Activated T-cell treated with anti-CD3 and anti-CD28 coated beads, Interleukin-2, amount 50 U/mL, for 72 hours (primary cell): ENCODE measurements at places on chromosomes 1 and 21. TPM values are rescaled to one million over a fixed set of nuclear protein-coding genes. Genes with fewer than 3 reads are reported as not detected.
A peak's percentile ranks its signal among the peaks of the same experiment; 100 is the strongest.

The SLC6A9 gene
- 24.5 TPM for total RNA-seq

The EVI5 gene
- total RNA-seq, result 40.1 TPM

GRCh38 chr1:15329104-15329820 lies 80.4 kb upstream of the EFHD2 start:
- no peak overlapping the region for H3K4me3 ChIP-seq
- peaks cover 8% of the 10 kb centered on the region for H3K4me1 ChIP-seq
- no peak for DNase-seq
- H3K36me3 ChIP-seq, result no peaks in the 10 kb centered on the region
- H3K27me3 ChIP-seq, result peaks cover 47% of the 10 kb centered on the region

DNA sequence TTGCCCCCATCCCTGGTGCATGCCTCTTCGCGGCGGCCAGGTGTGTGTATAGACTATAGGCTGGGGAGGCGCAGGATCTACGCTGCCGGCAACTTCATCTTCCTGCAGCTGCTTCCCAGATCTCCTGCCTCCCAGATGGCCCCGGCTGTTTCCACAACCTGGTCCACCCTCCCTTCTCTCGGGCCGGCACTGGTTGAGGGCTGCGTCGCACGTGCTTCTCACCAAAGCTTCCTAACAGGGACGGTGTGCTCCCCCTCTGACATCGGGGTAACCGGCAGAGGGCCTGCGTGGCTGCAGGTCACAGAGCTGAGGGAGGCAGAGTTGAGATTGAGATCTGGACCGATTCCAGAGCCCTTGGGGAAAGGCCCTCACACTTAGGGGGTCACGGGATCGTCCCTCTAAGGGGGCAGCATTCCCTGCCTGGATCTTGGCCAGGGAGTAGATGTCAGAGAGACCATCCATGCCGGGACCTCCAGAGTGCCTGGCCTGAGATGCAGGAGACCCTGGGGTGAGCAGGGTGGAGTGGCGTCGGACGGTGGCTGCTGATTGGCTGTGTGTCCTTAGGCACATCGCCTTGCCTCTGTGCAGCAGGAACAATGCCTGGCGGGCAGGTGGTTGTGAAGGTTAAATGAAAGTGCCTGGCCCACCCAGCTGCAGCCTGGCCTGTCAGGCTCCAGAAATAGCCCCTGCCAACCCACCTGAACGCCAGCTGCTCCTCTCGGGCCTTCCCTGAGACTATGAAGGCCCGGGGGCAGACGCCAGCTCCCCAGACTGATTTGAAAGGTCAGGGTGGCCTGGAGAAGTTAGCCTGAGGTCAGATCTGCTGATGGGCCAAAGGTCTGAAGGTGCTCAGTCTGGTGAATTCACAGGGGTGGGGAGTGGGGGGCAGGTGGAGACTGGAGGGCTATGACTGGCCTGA lies 6.1 kb upstream of the MASP2 start:
- DNase-seq, result no peak
- H3K36me3 ChIP-seq, result peaks cover 7% of the 10 kb centered on the region
- H3K4me3 ChIP-seq, result no peak overlapping the region
- peaks cover 17% of the 10 kb centered on the region for H3K4me1 ChIP-seq

- no peak overlapping the region for H3K4me3 ChIP-seq
- DNase-seq, result no peak
- H3K4me1 ChIP-seq, result no peaks in the 10 kb centered on the region
- H3K36me3 ChIP-seq, result peaks cover 1% of the 10 kb centered on the region
- H3K27ac ChIP-seq, result no peak overlapping the region
- H3K27me3 ChIP-seq, result no peaks in the 10 kb centered on the region
Observed at GRCh38 chr1:197541411-197541810, 233.9 kb downstream of the DENND1B start.

DNA sequence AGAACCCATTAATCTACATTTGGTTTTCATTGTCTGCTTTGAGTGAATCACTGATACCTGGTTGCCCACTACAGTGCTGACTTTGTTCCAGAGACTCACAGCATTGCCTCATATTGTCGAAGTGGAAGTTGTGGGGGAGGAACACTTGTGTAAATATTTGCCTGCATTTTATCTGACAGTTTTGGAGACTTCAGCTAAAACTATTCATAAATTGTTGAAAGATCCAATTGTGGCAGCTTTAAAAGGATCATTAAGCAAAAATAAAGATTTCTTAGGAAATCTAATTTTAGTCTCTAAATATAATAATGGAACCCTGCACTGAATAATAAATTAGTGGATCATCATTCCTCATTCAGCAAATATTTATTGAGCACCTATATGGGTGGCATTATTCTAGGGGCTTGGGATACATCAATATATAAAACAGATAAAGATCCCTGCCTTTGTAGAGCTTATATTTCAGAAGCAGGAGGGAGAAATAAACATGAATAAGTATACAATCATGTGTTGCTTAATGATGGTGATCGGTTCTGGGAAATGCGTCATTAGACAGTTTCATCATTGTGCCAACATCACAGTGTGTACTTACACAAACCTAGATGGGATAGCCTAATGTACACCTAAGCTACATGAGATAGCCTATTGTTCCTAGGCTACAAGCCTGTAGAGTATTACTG lies 73.5 kb downstream of the OSBPL9 start:
- DNase-seq, result no peak
- no peak overlapping the region for H3K4me3 ChIP-seq
- no peak overlapping the region for H3K27ac ChIP-seq
- peaks cover 13% of the 10 kb centered on the region for H3K4me1 ChIP-seq
- no peaks in the 10 kb centered on the region for H3K27me3 ChIP-seq
- H3K36me3 ChIP-seq, result no peaks in the 10 kb centered on the region

GRCh38 chr1:222421380-222421779 lies 126.5 kb downstream of the HHIPL2 start:
- no peaks in the 10 kb centered on the region for H3K27me3 ChIP-seq
- H3K27ac ChIP-seq, result no peak overlapping the region
- H3K36me3 ChIP-seq, result peaks cover 4% of the 10 kb centered on the region
- peaks cover 53% of the 10 kb centered on the region for H3K4me1 ChIP-seq
- H3K4me3 ChIP-seq, result no peak overlapping the region

The NHLH1 gene
- 0.60 TPM for total RNA-seq

The GBP2 gene
- 309 TPM for total RNA-seq

- DNase-seq, result no peak
- no peaks in the 10 kb centered on the region for H3K36me3 ChIP-seq
- no peaks in the 10 kb centered on the region for H3K27me3 ChIP-seq
- H3K4me1 ChIP-seq, result no peaks in the 10 kb centered on the region
- no peak overlapping the region for H3K27ac ChIP-seq
Observed at GRCh38 chr21:19523746-19524145, 1120.2 kb upstream of the TMPRSS15 start.

DNA sequence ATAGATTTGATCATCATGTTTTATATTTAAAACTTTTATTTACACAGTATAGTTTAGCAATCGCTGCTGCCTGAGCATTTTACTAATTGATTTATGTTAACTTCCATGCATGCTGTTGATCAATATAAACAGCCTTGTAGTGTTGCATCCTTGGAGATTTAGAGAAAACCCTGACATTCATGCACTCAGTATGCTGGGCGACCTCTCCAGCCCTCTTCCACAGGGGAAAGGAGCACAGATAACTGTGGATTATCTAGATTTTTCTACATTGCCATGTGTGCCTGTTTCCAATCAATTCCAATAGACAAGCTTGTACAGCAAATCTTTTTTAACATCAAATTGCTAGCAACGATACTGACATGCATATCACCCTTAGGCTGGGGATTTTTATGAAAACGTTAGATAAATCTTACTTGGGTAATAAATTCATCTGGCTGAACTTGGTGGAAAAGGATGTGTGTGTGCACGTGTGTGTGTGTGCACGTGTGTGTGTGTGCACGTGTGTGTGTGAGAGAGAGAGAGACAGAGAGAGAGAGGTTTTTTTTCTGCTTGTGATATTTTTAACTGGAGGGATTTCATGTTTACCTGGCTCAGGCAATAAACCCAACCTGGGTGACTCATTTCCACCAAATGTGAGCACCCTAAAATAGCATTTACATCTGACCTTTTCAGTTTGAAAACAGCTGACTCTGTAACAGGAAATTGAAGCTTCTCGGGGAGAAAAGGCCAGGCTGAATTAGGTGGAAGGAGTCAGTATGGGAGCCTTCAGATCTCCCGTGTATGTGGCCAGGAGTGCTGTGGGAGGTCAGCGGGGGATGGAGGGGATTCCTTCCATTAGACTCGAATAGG lies 339.8 kb downstream of the PRDM2 start:
- no peak overlapping the region for H3K4me3 ChIP-seq
- no peak for DNase-seq
- peaks cover 5% of the 10 kb centered on the region for H3K36me3 ChIP-seq

GRCh38 chr1:109615879-109616278 lies 3.5 kb downstream of the GNAT2 start:
- peak overlapping the region; percentile 32 for H3K4me3 ChIP-seq
- no peak for DNase-seq

DNA sequence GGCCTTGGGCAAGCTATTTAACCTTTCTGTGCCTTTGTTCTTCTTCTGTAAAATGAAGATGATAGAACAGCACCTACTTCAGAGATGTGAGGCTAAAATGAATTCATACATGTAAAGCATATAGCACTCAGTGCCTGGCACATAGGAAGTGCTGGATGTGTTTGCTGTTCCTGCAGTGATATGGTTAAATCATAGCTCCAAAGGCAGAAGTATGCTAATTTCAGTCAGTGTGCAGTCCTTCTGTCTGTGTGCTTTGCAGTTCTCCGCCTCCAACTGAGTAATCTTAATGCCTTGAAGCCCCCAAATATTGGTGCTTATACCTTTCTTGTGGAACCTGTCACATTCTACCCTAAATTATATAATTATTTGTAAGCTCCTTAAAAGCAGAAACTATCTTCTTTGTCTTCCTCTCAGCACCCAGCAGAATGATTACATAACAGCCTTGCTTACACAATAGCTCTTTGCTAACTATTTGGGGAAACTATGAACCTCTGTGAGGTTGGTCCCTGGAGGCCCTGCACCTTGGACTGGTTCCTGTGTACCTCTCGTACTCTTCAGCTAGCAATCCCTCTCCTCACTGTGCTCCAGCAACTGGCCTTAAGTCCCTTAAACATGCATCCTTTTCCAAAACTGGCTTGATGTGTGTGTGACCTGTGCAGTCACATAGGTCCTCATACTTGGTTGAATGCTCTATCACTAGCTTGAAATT lies 57.0 kb upstream of the CACYBP start:
- no peaks in the 10 kb centered on the region for H3K36me3 ChIP-seq
- H3K27ac ChIP-seq, result no peak overlapping the region
- H3K4me1 ChIP-seq, result peaks cover 12% of the 10 kb centered on the region
- no peak for DNase-seq
- no peaks in the 10 kb centered on the region for H3K27me3 ChIP-seq
- H3K4me3 ChIP-seq, result no peak overlapping the region

DNA sequence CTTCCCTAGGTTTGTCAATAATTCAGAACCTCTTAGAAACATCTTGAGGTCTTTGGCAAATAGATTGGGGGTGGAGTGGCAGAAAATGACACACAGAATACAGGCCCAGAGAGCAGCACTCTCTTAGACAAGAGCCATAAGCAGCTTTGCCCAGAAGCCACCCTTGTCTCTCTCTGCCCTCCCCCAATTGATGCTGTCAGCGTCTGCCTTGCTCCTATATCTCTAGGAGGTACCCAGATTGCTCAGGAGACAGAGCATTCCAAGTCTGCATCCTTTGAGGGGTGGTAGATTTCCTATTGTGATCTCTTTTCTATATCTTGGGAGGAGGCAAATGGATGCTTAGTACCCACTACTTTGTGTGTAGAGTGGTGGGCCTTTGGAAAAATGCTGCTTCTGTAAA lies 1.8 kb downstream of the RGL1 start:
- peaks cover 21% of the 10 kb centered on the region for H3K27me3 ChIP-seq
- peaks cover 2% of the 10 kb centered on the region for H3K36me3 ChIP-seq
- H3K4me1 ChIP-seq, result peaks cover 11% of the 10 kb centered on the region
- peak overlapping the region; percentile 15 for H3K4me3 ChIP-seq
- H3K27ac ChIP-seq, result no peak overlapping the region
